Amniotic stem cell (primary cell): ENCODE measurements at places on chromosomes 7 and 10.

DNA sequence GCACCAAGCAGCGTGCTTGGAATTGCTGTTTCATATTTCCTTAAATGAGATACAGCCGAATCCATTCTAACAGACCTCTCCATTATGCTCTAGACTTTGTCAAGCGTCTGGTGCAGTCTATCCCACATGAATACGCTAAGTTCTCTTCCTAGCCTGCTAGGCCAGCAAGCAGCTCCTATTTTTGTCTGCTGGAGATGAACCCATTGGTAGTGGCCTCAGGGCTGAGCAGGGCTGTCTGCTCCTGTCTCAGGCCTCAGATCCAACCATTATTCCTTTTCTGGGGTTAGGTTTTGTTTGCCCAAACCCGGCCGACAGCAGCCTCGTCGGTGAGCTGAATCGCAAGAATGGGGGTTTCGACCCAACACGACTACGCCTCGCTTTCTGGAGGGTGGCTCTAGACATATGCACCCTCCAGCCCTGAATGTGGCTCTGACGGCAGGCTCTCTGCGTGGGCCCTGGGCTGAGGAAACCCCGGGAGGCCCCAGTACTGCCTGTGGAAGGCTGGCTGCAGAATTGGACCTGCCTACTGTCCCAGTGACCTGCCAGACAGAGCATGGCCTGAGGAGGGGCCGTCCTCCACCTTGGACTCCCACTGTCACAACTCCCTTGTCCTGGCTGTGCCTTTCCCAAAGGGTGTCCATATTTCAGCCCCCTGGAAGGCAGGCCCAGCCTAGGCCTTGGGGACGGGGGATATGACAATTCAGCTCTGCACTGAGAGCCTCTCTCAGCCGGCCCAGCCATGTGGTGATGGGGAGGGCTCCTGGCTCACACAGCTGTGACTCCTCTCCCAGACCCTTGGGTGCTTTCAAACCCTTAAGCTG is 267.9 kb upstream of the TCERG1L start:
- no peak for DNase-seq

GRCh38 chr7:74174606-74175082 is 488 bp downstream of the EIF4H start:
- no peak for DNase-seq

- DNase-seq, result no peak
Measured at GRCh38 chr7:17524746-17525145, 226.3 kb downstream of the AHR start.

- DNase-seq, result no peak
Measured at GRCh38 chr7:117185124-117185523, 137.7 kb downstream of the WNT2 start.

- DNase-seq, result no peak
Measured at GRCh38 chr10:71562904-71563303, 156.7 kb downstream of the C10orf105 start.

- no peak for DNase-seq
Measured at GRCh38 chr10:44937196-44938005, 22.2 kb upstream of the RASSF4 start.

DNA sequence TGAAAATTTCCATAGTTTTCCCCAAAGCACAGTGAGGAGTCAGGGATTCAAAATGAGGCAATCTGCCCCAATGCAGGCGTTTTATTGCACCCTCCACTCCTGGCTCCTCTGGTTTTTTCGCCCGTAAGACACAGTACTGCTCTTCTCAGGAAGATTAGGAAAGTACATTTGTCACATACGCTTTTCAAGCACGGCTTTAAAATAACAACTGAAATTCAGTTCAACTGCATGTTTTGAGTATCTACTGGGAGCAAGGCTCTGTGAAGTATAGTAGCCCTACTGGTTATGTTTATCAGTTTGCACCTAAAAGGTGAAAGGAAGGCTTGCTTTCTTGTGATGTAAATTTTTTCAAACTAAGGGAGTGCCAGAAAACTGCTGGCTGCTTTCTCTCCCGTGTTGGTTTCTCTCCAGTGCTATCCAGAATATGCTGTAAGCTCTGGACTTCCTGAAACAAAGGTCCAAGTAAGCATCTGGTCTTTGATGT is 1.9 kb upstream of the SGMS1 start:
- no peak for DNase-seq

GRCh38 chr10:104867966-104868598 is 227.0 kb downstream of the SORCS3 start:
- DNase-seq, result no peak

DNA sequence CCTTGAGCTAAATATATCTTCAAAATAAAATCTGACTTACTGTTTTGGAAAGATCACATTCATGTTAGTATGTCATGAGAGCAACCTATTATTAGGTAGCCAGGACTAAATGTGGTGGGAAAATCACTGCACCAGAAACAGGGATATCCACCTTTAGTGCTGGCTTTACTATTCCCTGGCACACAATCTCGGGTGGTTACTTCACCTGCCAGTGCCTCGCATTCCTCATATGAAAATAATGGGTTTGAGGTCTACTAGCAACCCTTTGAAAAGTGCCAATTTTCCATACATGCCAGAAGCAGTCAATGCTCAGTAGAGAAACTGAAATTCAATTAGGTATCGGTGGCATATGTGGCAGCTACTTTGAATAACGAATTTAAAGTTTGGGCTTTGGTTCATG is 36.8 kb downstream of the PTN start:
- DNase-seq, result no peak

GRCh38 chr10:108757946-108758345 is 1165.4 kb downstream of the XPNPEP1 start:
- no peak for DNase-seq

- no peak for DNase-seq
Measured at GRCh38 chr10:80155696-80156215, 23.2 kb downstream of the PLAC9 start.

DNA sequence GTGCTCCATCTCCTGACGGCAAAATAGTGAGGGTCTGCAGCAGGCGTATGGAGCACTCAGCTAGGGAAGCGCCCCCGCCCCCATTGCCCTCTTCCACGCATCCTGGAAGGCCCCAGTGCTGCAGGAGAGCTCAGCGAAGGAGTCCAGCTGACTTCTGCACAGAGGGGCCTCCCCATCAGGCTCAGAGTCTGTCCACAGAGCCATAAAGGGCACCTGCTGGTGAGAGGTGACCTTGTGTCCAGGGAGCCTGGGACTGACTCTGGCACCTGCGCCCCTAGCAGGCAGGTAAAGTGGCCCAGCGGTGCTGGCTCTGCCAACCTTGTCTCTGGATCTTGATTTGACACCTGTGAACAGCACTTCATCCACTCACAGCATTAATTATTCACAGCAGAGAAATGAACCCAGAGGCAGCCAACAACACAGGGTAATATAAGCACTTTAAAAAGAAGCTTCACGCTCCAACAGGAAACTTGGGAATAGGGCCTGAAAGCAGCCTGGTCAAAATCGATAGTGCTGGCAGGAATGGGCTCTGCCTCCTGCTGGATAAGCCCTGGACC is 59.6 kb downstream of the VOPP1 start:
- no peak for DNase-seq

DNA sequence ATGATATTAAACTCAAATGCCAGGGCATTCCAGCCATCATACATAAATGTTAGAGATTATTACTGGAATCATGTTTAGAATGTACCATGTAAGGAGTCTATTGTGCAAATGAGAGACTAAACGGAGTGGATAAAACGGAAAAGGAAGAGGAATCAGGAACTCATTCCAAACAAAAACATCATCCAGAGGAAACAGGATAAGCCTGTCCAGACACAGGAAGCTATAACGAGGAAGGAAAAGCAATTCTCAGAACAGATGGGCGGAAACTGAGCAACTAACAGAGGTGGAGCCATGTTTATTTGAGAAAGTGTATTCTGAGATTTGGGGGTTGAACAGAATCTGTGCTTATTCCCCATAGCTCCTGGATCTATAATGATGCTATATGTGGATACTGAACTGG is 52.3 kb upstream of the TRIM24 start:
- no peak for DNase-seq

- DNase-seq, result no peak
Measured at GRCh38 chr7:106553446-106553836, 107.5 kb downstream of the CCDC71L start.

DNA sequence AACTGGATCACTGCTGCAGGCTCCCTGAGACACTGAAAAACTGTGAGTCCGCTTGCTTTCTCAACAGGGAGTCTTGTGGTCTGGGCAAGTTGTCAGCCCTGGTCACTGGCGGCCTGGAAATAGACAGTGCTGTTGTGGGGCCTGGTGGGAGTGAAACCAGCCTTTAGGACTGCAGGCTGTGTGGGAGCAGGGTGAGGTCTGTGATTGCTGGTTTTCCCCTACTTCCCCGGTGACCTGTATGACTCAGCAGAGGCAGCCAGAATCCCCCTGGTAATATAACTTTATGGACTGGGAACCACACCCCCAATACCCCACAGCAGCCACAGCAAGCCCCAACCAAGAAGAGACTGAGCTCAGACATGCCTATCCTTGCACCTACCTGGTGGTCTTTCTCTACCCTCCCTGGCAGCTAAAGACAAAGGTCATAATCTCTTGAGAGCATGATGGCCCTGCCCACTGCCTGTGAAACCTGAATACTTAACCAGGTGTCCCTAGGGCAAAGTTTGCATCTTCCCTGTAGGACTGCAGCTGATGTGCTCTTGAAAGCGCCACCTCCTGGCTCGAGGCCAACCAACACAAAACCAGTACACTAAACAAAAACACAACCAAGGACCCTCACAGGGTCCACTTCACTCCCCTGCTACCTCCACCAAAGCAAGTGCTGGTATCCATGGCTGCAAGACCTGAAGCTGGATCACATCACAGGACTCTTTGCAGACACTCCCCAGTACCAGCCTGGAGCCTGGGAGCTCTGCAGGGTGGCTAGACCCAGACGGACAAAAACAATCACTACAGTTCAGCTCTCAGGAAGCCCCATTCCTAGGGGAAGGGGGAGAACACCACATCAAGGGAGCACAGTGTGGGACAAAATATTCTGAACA is 7.2 kb upstream of the ADAM22 start:
- no peak for DNase-seq

DNA sequence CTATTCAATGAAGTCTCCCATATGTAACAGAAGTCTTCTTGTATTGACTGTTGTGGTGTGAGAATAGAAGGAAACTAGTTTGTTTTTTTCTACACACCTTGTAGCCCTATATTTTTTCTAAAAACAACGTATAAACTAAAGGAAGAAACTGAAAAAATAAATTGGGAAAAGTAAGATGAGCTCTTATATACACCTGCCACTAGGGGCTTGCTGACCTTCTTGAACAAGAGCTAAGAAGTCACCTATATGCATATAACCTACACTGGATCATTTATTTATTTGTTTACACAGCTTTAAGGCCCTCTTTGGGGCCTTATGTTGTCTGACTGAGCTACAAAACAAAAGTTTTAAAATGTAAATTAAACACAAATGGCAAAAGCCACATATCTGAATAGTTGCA is 383.0 kb downstream of the HPSE2 start:
- no peak for DNase-seq

DNA sequence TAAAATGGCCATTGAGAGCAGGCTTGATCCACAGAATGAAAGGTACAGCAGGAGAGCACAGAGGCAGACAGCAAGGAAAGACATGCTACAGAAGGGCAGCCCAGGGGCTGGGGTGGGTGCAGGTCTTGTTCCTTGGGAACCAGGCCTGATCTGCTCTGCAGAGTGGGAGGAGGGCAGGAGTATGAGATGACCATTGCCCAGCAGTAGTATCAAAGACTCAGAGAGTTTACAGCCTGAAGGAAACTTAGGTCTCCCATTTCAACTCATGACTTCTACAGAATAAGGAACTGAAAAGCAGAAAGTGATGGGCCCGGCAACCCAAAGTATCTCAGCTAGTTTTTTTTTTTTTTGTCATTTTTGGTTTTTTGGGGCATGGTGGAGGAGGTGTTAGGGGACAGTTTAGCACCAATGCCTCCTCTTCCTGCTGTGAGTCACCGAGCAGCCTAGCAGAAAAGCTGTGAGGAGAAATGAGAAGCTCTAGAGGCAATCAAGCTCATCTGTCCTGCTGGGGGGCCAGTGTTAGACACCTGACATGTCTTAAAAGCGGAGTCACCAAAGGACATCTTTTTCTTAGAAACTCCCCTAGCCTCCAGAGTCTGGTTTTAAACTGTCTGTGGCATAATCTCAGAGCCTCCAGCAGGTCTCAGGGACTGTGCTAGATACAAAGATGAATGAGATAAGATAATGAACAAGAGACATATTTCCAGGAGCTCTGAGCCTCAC is 34.3 kb upstream of the HERPUD2 start:
- no peak for DNase-seq

DNA sequence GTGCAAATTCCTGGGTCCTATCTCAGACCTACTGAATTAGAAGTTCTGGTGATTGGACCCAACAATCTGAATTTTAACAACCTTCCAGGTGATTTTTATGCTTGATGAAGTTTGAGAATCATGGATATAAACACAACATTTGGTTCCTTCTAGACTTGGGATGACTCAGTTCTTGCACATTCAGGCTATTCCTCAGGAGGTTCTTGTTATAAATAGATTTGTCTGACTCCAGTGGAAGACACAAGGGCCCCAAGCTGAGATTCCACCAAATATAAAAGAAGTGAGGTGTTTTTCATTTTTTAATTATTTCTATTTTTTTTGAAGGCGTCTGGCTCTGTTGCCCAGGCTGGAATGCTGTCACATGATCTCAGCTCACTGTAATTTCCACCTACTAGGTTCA is 9.4 kb upstream of the TAS2R16 start:
- no peak for DNase-seq

GRCh38 chr10:124565565-124566221 is 104.1 kb downstream of the LHPP start:
- no peak for DNase-seq

DNA sequence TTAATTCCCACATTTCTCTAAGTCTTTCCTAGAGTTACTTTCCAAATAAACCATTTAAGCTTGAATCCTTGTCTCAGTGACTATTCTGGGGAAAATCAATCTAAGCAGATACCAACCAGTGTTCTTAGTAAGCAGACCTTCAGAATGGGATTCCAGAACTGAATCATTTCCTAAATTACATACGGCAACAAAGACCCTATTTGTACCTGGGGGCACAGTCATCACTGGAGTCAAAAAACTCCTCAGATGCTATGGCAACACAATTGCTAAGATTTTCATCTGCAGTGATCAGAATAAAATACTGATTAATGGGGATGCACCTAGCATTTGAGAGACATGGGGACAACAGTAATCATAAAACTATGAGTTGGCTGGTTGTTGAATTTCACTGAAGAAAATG is 284.7 kb upstream of the HGF start:
- no peak for DNase-seq

DNA sequence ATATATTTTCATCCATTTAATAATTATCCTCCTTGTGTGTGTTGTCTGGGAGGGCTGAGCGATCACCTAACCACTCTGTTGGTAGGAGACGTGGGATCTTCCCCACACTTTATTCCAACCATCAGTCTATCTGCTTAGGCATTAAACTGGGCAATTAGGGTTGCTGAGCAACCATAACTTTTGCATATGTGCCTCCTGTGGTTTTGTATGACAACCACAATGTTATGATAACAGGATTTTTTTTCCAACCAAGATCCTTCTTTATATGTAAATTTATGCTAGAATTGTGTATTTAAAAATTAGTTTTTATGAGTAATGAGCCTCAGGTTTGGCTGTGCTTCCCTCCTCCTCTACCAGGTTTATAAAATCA is 495.0 kb upstream of the MGMT start:
- DNase-seq, result no peak
